Stimulated activated CD4-positive, alpha-beta T cell treated with anti-CD3 and anti-CD28 coated beads, Interleukin-1b, Interleukin-23, amount 100 ng/mL, for 1 hour (primary cell): ENCODE measurements at places on chromosomes 13 and 19.
A peak's percentile ranks its signal among the peaks of the same experiment; 100 is the strongest.

GRCh38 chr13:62280590-62280989, 864.9 kb upstream of the PCDH20 start:
- DNase-seq = no peak

DNA sequence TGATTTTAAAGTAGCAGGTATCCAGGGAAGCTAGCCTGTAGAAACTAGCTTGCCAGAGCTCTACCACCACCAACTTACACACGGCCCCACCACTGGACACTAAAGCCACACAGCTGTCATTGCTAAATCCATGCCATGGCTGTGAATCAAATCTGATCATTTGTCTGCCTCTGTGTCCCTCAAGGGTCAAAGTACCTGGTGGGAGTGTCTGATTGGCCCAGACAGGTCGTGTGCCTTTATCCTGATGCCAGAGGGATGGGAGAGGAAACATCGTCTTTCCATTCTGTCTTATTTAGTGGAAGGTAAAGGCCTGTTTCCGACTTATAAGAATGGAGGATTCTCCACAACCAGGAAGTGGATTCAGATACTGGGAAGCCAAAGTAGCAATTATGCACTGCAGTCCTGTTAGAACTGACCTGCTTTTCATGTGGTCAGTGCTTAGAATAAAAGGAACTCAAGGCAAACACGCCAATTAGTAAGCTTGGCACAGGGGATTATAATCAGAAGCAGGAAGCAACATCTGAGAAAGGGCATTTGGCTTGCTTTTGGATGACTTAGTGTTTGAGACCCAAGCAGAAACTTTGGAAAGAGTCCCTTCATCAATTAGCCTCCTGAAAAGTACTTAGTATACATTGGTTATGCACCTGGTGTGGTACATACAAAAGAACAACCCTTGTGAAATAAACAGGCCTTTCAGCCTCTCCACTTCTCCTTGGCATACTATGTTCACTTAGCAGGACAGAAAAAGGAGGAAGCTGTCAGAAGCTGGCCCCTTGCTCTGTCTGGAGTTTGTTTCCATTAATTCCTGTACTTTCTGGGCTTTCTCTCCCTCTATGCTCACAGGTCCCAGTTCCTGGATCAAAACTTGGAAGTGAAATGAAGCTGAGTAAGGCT, 192.4 kb downstream of the NUFIP1 start:
- no peak for DNase-seq

GRCh38 chr13:103523858-103524257, 457.6 kb upstream of the SLC10A2 start:
- DNase-seq = no peak

- DNase-seq = peak; percentile 73
Observed at GRCh38 chr19:17496337-17496997, 15.0 kb upstream of the PGLS start.

DNA sequence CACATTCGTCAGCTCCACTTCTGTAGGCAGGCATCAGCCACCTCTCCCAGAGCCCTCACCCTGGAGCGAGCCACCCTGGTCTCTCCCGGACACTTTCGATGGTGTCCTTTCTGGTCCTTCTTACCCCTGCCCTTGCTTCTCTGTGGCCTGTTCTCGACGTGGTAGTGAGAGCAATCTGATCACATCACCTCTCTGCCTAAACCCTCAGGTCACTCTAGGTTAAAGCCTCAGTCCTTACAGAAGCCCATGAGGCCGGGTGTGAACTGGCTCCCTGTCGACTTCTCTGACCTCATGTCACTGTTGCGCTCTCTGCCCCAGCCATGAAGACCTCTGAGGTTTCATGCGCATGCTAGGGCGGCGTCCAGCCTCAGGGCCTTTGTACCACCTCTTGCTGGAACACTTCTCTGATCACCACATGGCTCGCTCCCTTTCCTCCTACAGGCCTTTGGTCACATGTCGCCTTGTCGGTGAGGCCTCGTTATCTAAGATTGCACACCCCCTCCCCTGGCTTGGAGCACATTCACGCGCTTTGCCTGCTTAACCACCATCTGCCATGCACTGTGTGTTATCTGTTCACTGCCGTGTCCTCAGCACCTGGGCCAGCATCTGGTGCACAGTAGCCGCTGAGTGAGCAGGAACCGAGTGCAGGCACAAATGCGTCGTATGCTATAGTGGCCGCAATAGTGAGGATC, 101.5 kb downstream of the DPF1 start:
- DNase-seq = no peak

- peak; percentile 9 for DNase-seq
Observed at GRCh38 chr19:40165362-40165937, 25.8 kb upstream of the MAP3K10 start.

DNA sequence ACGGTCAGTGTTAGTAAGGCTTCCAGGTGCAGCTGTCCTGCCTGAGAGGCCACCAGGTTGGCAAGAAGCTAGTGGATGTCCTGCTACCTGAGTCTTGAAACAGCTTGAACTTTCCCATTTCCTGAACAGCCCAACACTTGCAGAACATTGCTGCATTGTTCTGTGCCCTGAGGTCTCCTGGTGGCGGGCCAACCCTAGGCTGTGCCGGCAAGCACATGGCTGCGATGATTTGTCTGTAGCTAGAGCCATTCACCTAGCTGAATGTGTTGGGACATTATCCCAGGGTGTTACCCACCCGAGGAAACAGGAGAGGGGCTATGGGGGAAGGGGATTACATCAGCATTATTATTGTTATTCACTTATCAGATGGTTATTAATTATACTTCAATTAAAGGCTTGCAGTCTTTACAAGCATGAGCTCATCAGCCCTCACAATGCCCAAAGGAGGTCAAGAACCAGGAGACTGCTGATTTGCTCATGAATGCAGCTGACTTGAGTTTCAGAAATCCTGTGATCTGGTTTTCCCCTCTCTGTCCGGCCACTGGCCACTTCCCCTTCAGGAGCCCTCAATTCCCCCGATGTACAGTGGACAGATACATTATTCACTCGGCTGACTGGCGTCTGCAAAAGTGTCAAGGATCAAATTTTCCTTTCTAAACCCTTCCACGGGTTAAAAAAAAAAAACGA, 187.6 kb upstream of the TSC22D1 start:
- no peak for DNase-seq

DNA sequence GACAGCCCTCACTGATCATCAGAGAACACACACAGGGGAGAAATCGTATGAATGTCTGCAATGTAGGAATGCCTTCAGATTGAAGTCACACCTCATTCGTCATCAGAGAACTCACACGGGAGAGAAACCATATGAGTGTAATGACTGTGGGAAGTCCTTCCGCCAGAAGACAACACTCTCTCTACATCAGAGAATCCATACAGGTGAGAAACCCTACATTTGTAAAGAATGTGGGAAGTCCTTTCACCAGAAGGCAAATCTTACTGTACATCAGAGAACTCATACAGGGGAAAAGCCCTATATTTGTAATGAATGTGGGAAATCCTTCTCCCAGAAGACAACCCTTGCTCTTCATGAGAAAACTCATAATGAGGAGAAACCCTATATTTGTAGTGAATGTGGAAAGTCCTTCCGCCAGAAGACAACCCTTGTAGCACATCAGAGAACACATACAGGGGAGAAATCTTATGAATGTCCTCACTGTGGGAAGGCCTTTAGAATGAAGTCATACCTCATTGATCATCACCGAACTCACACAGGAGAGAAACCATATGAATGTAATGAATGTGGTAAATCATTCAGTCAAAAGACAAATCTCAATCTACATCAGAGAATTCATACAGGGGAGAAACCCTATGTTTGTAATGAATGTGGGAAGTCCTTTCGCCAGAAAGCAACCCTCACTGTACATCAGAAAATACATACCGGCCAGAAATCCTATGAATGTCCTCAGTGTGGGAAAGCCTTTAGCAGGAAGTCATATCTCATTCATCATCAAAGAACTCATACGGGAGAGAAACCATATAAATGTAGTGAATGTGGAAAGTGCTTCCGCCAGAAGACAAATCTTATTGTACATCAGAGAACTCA, 32.5 kb downstream of the ZNF567 start:
- no peak for DNase-seq

- no peak for DNase-seq
Observed at GRCh38 chr19:54014920-54015560, 23.6 kb downstream of the CACNG6 start.

DNA sequence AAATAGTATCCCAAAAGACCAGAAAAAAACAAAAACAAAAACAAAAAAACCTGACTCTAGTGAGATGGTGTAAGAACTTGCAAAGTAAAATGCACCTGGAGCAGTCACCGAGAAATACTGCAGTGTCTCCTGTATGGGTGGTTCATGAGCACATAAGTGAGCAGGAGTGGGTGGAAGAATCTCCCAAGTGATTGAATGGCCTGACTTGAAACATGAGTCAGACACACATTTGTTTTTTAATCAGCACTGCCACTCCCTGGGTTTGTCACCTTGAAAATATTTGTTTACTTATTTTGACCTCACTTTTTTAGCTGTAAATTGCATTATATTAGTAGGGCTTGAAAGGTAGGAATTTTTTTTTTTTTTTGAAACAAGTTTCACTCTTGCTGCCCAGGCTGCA, 2.0 kb downstream of the ZNF431 start:
- no peak for DNase-seq

DNA sequence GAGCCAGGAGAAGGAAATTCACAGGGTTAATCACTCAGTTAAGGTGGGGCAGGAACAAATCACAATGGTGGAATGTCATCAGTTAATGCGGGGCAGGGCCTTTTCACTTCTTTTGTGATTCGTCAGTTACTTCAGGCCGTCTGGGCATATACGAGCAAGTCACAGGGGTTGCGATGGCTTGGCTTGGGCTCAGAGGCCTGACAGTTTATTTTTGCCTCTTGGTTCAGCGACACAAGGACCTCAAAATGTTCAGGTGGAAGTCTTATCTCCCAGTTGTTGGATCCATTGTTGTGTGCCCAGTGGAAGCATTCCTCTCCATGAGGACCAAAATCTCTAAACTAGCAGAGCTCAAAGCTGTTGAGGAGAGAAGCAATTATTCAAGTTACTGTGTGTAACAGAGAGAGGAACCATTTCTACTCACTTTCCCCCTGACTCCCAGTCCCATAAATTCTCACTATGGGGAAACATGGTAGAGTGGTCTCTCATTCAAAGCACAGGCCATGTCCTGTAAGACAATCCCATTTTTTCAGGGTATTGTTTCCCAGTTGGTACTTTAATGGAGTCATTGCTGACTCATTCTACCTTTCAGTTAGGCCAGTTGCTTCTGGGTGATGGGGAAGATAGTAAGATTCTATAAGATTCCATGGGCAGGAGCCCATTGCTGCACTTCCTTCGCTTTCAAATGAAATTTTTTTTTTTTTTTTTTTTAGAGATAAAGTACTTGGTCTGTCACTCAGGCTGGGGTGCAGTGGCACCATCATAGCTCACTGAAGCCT, 8.8 kb upstream of the COX7A1 start:
- no peak for DNase-seq

- DNase-seq = no peak
Observed at GRCh38 chr13:109516186-109516585, 270.2 kb downstream of the IRS2 start.

DNA sequence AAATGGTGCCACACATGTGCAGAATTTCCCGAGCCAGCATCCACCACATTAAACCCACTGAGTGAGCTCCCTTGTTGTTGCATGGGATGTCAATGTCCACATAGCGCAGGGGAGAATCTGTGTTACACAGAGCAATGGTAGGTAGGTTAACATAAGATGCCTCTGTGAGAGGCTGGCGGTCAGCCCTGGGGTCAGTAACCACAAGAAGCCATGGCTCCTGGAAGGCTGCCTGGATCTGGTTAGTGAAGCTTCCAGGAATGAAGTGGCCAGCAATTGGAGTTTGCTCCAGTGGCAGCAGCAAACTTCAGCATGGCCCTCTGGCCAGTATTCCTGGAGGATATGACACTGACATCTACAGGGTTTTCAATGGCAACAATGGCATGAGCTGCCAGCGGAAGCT, 37.0 kb upstream of the PCDH9 start:
- DNase-seq = no peak
